Activated CD4-positive, alpha-beta T cell treated with anti-CD3 and anti-CD28 coated beads, Interleukin-2, amount 10 ng/mL, durations not matched to agents 7 days and 5 days (primary cell): ENCODE measurements at places on chromosomes 2 and 18. TPM values are rescaled to one million over a fixed set of nuclear protein-coding genes. Genes with fewer than 3 reads are reported as not detected.

The PTRHD1 gene
- 33.1 TPM for total RNA-seq

The OSBPL1A gene
- total RNA-seq, result 1.4 TPM

The GULP1 gene
- total RNA-seq, result not detected

The LDAH gene
- 28.7 TPM for total RNA-seq

The GRHL1 gene
- 0.25 TPM for total RNA-seq

The C2orf78 gene
- not detected for total RNA-seq

The CTLA4 gene
- 22.7 TPM for total RNA-seq

The LYG1 gene
- total RNA-seq, result 1.6 TPM

The SNTG2 gene
- total RNA-seq, result not detected

The SP140 gene
- total RNA-seq, result 53.3 TPM

The TSPYL6 gene
- total RNA-seq, result not detected

The POU3F3 gene
- not detected for total RNA-seq

The SERPINB4 gene
- total RNA-seq, result not detected

- DNase-seq, result no peak
These were observed 199.2 kb downstream of the TGIF1 start for GRCh38 chr18:3649135-3649632.

- DNase-seq, result no peak
These were observed 220.0 kb downstream of the LOXHD1 start for GRCh38 chr18:46437061-46437460.

- no peak for DNase-seq
These were observed 12.8 kb downstream of the CUL3 start for GRCh38 chr2:224572338-224572737.

- DNase-seq, result no peak
These were observed 14.8 kb downstream of the LRRFIP1 start for GRCh38 chr2:237642038-237642734.

DNA sequence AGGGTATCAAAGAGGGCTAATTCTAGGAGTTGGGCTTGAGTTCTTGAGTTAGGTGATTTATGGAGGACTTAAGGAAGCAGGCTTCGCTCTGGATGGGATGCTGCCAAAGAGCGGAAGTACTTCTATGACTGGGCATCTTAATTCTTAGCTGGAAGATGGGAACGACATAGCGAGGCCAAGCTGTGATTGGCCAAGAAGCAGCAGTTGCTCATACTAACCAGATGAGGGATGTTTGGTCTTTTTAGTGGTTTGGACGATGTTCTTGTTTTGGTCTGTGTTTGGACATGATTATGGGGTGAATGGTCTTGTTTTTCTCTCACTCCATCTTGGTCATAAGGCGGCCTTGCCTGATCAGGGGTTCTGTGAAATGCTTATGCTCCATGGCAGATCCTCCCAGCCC lies 133.7 kb downstream of the MSH2 start:
- no peak for DNase-seq

- DNase-seq, result no peak
These were observed 124.0 kb upstream of the SEC11C start for GRCh38 chr18:59015531-59016152.

GRCh38 chr2:69962986-69963730 lies 1.7 kb upstream of the ASPRV1 start:
- DNase-seq, result no peak

- DNase-seq, result no peak
These were observed 11.5 kb downstream of the TEX44 start for GRCh38 chr2:231604101-231604684.

DNA sequence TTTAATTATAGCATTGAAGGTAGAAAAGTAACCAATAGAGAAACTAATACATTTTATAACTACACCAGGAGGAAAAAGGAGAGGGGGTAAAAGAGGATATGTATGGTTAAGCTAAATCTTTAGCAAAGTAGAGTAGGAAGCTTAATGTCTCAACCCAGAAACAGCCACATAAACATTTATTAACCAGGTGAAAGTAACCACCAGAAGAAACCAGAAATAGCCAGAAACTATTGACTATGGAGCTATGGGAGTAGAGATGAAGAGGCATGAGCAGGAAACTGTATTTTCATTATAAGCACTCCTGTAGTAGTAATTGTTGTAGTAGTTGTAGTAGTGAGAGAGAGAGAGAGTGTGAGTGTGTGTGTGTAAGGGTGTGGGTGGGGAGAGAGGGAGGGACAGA lies 617.5 kb upstream of the CHAC2 start:
- DNase-seq, result no peak

DNA sequence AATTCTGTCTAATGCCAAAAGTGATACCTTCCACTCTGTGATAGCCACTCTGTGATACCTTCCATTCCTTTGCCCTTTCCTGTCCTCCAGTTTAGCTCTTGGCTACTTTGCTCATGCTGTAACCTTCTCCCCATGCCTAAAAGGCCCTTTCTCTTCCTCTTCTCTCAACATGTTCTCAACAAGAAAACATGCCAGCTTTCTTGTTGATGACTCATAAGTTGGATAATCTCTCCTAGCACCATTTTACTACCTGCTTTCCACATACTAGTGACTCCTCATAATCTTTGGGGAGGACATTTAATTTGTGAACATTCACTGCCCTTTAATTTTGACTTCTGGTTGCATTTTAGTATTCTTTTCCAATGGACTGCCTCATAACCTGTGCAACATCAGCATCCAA lies 55.9 kb upstream of the NT5C1B start:
- DNase-seq, result no peak

GRCh38 chr2:191432121-191432520 lies 186.9 kb downstream of the MYO1B start:
- no peak for DNase-seq

DNA sequence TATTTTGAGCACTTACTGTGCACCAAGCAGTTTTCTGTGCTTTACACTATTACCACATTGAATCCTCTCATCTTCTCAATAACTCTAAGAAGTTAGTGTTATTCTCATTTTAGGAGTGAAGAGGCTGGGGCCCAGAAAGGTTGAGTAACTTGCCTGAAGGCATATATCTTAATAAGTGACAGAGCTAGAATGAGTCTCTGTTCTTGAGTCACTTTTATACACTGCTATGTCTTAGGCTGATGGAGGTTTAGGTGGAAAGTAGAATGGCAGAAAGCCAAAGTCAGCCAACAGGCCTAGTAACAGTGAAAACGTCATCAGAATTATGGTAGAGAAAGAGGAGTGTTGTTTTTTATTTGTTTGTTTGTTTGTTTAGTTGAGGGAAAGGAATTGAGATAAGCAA lies 27.9 kb upstream of the RPE start:
- no peak for DNase-seq

- DNase-seq, result no peak
These were observed 34.7 kb upstream of the GPR17 start for GRCh38 chr2:127611076-127611925.

GRCh38 chr2:167005096-167005495 lies 116.8 kb downstream of the XIRP2 start:
- no peak for DNase-seq

- DNase-seq, result no peak
These were observed 60.4 kb downstream of the ZBTB7C start for GRCh38 chr18:48348739-48349138.

DNA sequence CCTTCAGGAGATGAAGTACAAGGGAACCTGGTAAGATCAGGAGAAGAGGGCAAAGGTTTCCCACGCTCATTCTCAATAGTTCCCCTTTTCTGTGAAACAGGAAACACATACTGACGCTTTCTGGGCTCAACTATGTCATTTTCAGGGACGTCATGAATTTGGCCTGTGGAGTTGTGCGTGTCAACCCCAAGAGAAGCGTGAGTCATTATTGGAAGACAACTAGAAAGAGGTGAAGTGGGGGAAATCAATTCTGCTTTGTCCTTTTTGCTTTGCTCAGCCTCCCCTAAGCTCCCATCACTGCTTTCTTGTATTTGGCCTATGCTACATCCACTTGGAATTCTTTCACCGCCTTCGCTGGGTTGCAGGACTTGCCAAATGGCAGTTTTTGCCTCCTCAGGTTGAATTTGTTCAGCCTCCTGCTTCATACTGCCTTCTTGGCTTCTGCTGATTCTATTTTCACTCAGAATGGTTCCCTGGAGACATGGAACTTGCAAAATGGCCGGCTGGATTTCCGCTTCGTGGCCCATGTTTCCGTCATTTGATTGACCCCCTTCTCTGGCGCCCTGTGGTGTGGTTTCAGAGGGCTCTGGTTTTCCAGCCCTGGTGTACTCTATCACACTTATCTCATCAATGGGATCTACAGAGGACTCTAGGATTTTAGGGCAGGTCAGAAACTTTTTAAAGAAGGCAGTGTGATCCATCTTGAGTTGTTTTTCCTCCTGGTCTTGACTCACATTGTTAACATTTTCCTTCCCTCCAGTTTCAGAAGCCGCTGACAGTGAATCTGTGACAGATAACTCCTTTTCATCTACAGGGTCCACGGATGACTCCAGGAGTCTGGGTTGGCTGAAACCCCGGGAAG lies 93.3 kb downstream of the ALPK2 start:
- DNase-seq, result no peak

GRCh38 chr2:241036397-241036963 lies 38.1 kb downstream of the SNED1 start:
- DNase-seq, result peak; percentile 79

DNA sequence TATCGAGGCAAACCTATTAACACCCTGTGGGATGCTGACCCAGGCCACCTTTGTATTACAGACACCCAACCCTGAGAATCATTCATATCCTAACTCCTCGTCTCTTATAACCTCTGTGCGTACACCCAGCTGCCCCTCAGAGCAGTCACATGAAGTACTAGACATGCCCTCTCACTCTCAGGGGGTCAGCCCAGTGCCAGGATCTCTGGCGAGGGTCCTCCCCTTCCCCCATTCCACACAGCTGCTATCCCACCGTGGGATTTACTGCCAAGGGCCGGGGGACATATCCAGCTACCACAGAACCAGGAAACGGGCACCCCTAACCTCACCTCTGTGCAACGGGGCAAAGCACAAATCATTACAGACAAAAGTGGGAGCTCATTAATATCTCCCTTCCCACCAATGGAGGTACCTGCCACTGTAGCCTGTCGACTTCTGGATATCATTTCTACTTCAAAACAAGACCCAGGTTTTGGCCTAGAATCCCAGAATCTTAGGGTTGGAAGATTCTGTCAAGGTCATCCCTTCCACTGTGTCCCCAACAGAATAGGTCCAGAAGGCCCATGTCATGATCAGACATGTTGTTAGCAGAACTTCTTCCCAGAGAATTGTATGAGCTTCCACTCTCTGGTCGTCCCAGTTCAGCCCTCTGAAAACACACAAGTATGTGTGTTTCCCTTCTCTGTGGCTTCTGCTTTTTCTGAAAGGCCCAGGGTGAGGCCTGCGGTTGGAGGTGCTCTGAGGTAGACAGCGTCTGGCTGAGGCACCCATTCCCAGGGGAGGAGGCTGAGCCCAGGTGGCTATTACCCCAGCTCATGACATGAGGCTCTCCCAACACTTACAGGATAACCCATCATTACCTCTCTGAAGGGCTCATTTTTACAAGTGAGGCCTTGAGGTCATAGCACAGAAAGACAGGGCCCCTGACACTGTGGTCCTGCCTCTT lies 1.7 kb downstream of the TMBIM1 start:
- DNase-seq, result peak; percentile 62

- no peak for DNase-seq
These were observed 233.4 kb downstream of the AGPS start for GRCh38 chr2:177625744-177626650.

DNA sequence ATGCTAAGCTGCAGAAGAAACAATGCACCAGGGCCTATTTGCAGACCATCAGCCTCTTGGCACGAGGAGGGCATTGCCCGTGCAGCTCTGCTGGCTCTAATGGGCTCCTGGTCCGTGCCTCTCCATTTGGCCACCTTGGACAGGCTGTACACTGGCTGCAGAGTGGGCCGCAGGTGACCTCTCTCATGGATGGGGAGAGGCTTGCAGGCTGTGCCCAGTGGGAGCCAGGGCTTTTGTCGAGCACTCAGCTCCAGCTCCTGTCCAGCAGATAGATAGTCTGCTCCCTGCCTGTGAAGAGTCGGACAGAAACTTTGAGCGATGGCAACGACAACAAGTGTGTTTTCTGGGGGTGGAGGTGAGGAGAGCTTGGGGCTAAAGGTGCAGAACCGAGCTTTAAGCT lies 100.9 kb downstream of the MBP start:
- DNase-seq, result no peak

DNA sequence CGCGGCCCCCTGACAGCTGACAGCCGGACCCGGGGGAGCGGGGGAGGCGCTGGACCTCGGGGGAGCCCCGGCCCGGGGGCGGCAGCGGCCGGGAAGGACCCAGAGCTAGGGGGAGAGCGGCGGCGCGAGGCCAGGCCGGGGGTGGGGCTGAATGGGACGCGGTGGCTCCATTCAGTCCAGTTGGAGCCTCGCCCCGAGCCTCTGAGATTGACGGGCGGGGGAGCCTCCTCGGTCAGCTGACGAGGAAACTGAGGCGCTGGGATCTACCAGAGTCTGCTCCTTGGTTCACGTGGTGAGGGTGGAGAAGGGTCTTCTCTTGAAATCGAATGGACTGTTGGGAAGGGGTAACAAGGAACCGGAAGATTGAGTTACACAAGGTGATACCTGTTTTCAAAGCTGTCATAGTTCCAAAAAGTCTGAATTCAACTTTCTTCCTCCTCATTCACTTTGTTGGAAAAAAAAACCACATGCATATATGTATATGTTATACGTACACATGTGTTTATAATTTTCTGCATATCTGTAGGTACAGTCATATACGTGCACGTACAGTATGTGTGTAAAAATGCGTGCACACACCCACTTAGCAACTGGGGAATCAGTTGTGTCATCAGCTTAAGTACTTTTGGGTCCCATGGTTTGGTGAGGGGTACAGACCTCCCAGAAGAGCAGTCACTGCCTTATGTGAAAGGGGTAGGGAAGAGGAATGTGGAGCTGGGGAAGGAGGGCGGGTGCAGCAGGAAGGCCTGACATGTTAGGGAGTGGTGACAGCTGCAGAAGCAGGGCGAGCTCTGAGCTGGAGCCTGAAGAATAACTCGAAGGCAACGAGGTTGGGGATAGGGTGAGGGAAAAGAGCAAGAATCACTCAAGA lies 628 bp downstream of the PPP1R7 start:
- DNase-seq, result no peak

DNA sequence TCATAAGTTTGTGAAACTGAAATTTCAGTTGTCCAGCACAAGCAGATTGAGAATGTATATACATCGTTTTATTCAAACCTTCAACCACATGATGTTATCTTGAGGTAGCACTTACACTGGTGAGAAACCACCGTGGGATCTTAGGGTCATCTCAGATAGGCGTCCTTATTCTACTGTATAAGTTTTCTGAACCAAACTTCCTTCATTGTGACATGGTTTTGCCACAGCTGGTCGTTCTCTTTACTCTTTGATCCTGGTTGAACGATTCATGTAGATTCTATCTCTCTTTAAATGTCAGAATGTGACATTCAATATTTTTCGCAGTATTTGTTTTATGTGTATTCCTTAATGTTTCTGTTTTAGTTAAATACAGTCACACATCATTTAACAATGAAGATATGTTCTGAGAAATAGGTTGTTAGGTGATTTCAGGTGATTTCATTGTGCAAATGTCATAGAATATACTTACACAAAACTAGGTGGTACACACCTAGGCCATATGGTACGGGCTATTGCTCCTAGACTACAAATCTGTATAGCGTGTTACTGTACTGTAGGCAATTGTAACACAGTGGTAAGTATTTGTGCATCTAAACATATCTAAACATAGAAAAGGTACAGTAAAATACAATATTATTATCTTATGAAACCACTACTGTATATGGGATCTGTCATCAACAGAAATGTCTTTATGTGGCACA lies 17.9 kb upstream of the ARHGAP25 start:
- no peak for DNase-seq

- no peak for DNase-seq
These were observed 199.1 kb upstream of the CHAC2 start for GRCh38 chr2:53568469-53568868.

- DNase-seq, result no peak
These were observed 20.0 kb upstream of the NEMP2 start for GRCh38 chr2:190554357-190555006.

- no peak for DNase-seq
These were observed at the start of gene HOXD13 for GRCh38 chr2:176092270-176093144. HOXD13 (plus strand) TSS chr2:176092721; CDS start chr2:176092891, 170 bp downstream.
